ENCODE measurements at places on chromosomes 7 and 10. TPM values are rescaled to one million over a fixed set of nuclear protein-coding genes. Genes with fewer than 3 reads are reported as not detected.

NPY4R2 gene
- total RNA-seq = 18.9 TPM

DNA sequence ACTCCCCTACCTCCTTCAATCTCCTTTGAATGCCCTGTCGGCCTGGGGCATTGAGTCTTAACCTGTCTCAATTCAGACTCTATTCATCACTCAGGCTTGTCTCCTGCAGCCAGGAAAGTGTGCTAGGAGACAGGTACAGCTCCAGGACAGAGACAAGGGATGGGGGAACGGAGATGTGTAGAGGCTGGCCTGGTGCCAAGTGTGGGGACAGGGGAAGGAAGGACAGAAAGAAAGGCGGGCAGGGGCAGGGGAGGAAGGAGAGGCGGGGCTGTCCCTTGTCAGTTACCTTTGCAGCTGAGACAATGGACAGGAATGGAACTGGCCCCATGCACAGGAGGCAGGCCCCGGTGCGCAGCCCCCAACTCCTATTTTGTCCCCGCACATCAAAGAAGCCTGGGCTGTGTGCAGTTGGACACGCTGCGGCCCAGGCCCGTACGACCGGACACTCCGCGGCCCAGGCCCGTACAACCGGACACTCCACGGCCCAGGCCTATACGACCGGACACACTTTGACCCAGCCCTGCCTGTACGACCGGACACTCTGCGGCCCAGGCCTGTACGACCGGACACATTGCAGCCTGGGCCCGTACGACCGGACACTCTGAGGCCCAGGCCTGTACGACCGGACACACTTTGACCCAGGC is 36.9 kb downstream of the CHST15 start:
- DNase-seq = no peak

DNA sequence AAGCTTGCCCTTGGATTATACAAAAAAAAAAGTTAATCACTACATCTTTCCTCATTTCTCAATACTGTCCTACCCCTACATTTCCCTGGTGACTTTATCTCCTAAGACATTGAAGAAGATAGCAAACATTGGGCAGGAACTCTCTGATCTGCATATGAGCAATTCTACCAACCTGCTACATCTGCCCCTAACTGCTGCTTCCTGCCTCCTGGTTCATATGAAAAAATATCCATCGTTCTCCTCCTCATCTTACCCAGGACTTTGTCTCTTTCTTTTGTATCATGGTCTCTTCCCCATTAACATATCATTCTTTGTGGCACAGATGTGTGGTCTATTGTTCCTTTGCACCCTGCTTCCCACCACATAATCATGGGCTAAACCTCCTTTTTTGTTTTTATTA is 139.7 kb upstream of the PCGF5 start:
- no peak for DNase-seq

- DNase-seq = no peak
These were observed 2.5 kb upstream of the MLXIPL start for GRCh38 chr7:73626814-73627213.

GPR26 gene
- not detected for total RNA-seq

SLIT1 gene
- total RNA-seq = 0.17 TPM
